ENCODE measurements at places on chromosomes 2 and 18. TPM values are rescaled to one million over a fixed set of nuclear protein-coding genes. Genes with fewer than 3 reads are reported as not detected.

Gene DYNAP
- total RNA-seq: not detected

Gene RESP18
- total RNA-seq: not detected

Gene MPP4
- 13.2 TPM for total RNA-seq

Gene EVX2
- total RNA-seq: not detected

Gene RAB10
- total RNA-seq: 93.3 TPM

Gene AKAIN1
- total RNA-seq: not detected

Gene CLASP1
- 38.6 TPM for total RNA-seq

Gene LRRTM4
- not detected for total RNA-seq
